Endothelial cell of umbilical vein (primary cell): ENCODE measurements at places on chromosomes 13 and 19.

DNA sequence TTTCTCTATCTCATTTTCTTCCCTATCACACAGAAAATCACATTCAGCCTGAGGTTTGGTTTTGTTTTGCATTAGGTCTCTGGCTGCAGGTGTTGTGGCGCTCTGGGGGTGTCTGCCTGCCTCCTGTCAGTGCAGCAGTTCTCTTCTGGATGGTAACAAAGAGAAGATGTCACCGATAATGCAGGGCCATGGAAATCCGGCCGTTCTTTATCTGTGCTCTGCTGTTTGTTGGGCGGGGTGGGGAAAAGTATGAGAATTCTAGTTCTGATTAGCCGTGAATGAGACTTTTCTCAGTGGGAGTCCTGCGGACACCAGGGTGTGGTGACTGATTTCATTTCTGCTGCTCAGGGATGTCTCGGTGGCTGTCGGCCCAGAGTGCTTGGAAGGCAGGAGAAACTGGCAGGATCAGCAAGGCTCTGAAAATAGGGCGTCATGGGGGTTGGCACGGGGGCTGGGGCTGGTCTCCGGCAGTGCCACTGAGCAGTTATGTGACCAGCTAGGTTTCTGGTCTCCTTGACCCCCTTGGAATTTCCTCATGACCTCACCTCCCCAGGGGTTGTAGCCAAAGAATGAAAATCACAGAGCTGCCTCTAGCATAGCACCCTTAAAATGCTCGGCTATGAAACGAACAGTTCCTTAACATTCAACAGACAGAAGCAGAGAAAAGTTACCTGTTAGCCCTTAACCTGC, 5.0 kb downstream of the RNF113B start:
- H3K27me3 ChIP-seq: no peaks in the 10 kb centered on the region
- DNase-seq: peak; percentile 48
- peak overlapping the region; percentile 13 for H3K4me3 ChIP-seq
- H3K4me1 ChIP-seq: peaks cover 32% of the 10 kb centered on the region

DNA sequence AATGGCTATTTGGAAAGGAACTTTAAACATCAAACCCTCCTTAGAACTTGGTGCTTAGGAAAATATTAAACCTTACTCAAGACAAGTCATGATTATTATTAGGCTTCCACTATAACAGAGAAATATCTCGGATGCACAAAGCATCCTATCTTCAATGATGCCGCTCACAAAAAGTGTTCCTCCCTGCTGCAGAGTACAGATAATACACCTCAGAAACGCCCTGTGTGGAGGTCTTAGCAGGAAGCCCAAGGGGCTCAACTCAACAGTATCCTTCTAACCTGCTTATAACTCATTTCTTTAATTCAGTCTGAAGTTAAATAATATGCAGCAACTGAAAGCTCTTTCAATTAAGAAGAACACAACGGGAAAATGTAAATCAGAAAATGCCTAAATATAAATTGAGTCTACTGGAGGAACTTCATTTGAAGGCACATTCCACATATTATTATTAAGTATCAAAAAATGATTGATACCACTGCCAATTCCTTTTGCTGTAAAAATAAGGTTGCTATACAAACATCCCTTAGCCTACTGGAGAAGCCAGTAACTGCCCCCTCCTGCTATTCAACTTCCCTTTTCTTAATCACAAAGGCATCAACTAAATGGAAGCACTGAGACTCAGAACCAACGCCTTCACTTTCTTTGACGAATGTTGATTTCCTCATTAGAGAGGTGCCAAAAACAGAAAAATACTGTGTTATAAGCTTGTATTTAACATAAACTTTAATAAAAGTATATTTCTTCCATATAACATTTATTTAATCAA, 12.0 kb downstream of the ELF1 start:
- H3K36me3 ChIP-seq: no peaks in the 10 kb centered on the region
- H3K27ac ChIP-seq: no peak overlapping the region
- peaks cover 16% of the 10 kb centered on the region for H3K4me1 ChIP-seq
- DNase-seq: no peak
- H3K27me3 ChIP-seq: no peaks in the 10 kb centered on the region

GRCh38 chr19:32404933-32405430, 588 bp upstream of the DPY19L3 start:
- no peak for DNase-seq
- peaks cover 8% of the 10 kb centered on the region for H3K4me1 ChIP-seq
- peak overlapping the region; percentile 95 for H3K27ac ChIP-seq
- H3K27me3 ChIP-seq: no peaks in the 10 kb centered on the region
- peak overlapping the region; percentile 43 for H3K4me3 ChIP-seq

- H3K36me3 ChIP-seq: peaks cover 48% of the 10 kb centered on the region
- no peak overlapping the region for H3K27ac ChIP-seq
- DNase-seq: no peak
- H3K27me3 ChIP-seq: no peaks in the 10 kb centered on the region
- H3K4me3 ChIP-seq: no peak overlapping the region
Observed at GRCh38 chr19:5137571-5138124, 168.7 kb downstream of the KDM4B start.

DNA sequence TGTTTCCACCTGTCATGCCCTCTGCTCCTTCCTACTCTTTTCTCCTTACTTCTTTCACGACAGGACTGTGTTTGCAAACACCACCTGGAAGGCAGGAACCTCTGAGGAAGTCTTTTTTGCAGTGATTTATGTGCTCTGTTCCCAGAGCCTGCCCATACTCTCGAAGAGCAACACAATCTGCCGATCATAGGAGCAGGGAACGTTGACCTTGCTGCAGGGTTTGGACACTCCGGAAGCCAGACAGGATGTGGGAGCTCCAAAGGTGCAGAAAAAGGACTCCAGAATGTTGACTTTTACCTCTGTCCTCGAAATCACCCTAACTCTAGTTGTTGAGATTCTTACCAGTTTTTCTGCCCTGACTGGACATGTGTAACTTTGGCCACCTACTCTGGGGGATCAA, 8.6 kb upstream of the ZNF181 start:
- H3K4me3 ChIP-seq: no peak overlapping the region
- H3K4me1 ChIP-seq: no peaks in the 10 kb centered on the region
- DNase-seq: no peak
- H3K36me3 ChIP-seq: no peaks in the 10 kb centered on the region
- no peak overlapping the region for H3K27ac ChIP-seq

- DNase-seq: no peak
- H3K27ac ChIP-seq: no peak overlapping the region
- H3K27me3 ChIP-seq: no peaks in the 10 kb centered on the region
- H3K4me3 ChIP-seq: no peak overlapping the region
Observed at GRCh38 chr19:31938675-31939074, 406.7 kb upstream of the ZNF507 start.

DNA sequence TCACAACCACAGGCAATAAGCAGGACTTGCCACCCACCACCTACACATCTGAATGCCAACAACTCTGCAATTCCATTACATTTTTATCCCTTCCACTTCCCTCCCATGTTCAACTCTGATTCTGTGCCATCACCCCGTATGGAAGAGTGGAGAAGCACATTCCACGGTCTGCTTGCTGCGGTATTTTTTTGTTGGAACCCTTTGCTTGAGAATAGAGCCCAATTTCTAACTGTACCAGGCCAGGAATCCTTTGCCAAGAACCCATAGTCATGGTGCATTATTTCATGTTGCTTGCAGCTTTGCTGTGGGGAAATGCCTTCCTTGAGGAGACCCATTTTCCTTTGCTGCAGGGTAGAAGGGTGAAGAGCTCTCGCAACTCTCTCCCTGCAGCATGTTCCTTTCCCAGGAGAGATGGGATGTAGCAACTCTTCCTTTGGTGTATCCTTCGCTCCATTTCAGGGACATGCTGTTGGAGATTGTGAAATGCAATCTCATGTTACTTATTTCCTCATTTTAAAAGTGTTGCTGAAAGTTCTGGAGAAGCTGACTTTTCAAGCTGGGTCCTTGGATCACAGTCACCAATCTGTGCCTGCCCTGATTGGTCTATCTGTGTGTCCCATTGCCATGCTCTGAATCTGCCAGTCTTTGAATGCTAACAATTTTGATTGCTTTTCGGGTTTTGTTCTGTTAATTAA, 69.8 kb upstream of the STARD13 start:
- peaks cover 9% of the 10 kb centered on the region for H3K4me1 ChIP-seq
- no peaks in the 10 kb centered on the region for H3K36me3 ChIP-seq
- H3K4me3 ChIP-seq: no peak overlapping the region
- H3K27me3 ChIP-seq: no peaks in the 10 kb centered on the region

- peaks cover 47% of the 10 kb centered on the region for H3K4me1 ChIP-seq
- H3K36me3 ChIP-seq: peaks cover 34% of the 10 kb centered on the region
- no peak overlapping the region for H3K27ac ChIP-seq
- no peak overlapping the region for H3K4me3 ChIP-seq
Observed at GRCh38 chr19:47155148-47155547, 24.5 kb downstream of the SAE1 start.

- no peaks in the 10 kb centered on the region for H3K4me1 ChIP-seq
- no peak overlapping the region for H3K27ac ChIP-seq
- no peaks in the 10 kb centered on the region for H3K36me3 ChIP-seq
- peaks cover 3% of the 10 kb centered on the region for H3K27me3 ChIP-seq
Observed at GRCh38 chr13:32829269-32829668, 187.0 kb upstream of the KL start.

- peaks cover 24% of the 10 kb centered on the region for H3K36me3 ChIP-seq
- no peaks in the 10 kb centered on the region for H3K4me1 ChIP-seq
- H3K27me3 ChIP-seq: no peaks in the 10 kb centered on the region
- no peak overlapping the region for H3K27ac ChIP-seq
- H3K4me3 ChIP-seq: no peak overlapping the region
Observed at GRCh38 chr19:11024259-11024658, 63.4 kb downstream of the SMARCA4 start.

DNA sequence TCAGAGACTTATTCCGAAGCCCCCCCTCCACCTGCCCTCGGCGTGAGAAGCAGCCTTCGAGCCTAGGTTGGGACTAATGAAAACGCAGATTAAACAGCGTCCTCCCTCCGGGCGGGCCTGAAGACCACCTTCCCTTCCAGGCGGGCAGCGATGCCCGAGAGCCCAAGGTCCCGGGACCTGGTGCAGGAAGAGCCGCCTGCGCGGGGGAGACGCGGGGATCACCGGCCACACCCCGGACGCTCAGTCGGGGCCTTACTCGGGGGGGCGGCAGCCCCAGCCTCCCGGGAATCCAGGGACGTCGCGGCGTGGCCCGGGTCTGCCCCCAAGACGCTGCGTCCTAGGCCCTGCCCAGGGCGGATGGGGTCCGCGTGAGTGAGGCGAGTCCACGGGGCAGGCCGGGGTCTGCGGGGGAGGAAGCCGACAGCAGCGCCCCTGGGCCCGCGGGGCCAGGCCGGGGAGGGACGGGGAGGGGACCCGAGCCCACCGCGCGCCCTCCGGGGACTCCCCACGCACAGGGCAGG, 33.3 kb upstream of the SPACA7 start:
- H3K27ac ChIP-seq: no peak overlapping the region
- H3K4me3 ChIP-seq: no peak overlapping the region
- H3K36me3 ChIP-seq: no peaks in the 10 kb centered on the region
- no peaks in the 10 kb centered on the region for H3K27me3 ChIP-seq
- no peak for DNase-seq

DNA sequence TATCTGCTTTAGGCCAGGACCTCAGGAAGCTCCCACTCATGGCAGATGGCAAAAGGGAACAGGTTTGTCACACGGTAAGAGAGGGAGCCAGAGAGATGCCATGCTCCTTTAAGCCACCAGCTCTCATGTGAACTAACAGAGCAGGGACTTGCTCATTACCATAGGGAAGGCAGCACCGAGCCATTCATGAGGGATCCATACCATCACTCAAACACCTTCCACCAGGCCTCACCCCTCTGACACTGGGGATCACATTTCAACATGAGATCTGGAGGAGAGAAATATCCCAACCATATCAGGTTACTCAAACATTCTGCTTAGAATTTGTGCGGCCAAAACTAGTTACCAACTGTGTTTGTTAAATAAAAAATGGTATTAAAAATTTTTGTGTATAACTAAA, 427.0 kb downstream of the UQCRFS1 start:
- no peak overlapping the region for H3K27ac ChIP-seq
- no peaks in the 10 kb centered on the region for H3K27me3 ChIP-seq
- no peak for DNase-seq
- H3K4me1 ChIP-seq: no peaks in the 10 kb centered on the region

DNA sequence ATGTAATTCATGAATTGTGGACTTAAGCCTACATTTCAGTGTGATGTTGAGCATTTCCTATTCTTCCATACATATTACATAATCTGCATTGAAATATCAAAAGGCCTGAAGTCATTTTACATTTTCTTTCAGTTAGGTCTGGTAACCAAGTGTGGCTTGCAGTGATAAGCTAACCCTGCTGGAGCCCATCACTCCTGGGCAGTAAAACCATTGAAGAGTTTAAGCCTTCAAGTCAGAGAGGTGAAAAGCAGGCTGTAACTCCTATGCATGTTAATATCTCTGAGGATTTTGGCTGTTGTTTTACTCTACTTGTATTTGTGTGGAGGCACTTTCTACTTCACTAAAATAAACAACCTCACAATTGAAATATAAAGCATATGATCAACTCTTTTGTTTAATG, 248.8 kb downstream of the SLITRK5 start:
- H3K4me3 ChIP-seq: no peak overlapping the region
- H3K27ac ChIP-seq: no peak overlapping the region

GRCh38 chr13:80551650-80552497, 210.9 kb upstream of the SPRY2 start:
- H3K4me1 ChIP-seq: peaks cover 46% of the 10 kb centered on the region
- no peaks in the 10 kb centered on the region for H3K36me3 ChIP-seq
- H3K4me3 ChIP-seq: no peak overlapping the region
- H3K27me3 ChIP-seq: no peaks in the 10 kb centered on the region
- peak; percentile 88 for DNase-seq

DNA sequence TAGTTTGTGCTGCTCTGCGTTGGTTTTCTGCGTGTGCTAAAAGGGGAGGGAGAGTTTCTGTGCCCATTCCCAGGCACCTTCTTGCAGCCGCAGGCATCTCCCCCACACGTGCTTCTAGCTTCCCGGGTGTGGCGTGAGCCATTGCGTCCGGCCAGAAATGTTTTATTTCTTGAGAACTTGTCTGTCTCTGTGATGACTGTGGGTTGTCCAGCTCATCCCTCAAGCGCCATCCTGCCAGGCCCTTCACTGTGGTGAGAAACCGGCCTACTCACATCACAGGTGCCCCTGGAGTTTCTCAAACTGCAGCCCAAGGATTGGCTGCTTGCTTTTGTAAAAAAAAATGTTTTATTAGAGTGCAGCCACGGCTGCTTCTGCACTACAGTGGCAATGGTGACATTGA, 24.2 kb downstream of the EPN1 start:
- H3K4me1 ChIP-seq: no peaks in the 10 kb centered on the region
- H3K27ac ChIP-seq: no peak overlapping the region
- no peak for DNase-seq
- no peak overlapping the region for H3K4me3 ChIP-seq

- H3K27me3 ChIP-seq: no peaks in the 10 kb centered on the region
- H3K27ac ChIP-seq: no peak overlapping the region
- H3K4me1 ChIP-seq: peaks cover 10% of the 10 kb centered on the region
Observed at GRCh38 chr19:58229255-58229639, 533 bp downstream of the ZNF544 start.

DNA sequence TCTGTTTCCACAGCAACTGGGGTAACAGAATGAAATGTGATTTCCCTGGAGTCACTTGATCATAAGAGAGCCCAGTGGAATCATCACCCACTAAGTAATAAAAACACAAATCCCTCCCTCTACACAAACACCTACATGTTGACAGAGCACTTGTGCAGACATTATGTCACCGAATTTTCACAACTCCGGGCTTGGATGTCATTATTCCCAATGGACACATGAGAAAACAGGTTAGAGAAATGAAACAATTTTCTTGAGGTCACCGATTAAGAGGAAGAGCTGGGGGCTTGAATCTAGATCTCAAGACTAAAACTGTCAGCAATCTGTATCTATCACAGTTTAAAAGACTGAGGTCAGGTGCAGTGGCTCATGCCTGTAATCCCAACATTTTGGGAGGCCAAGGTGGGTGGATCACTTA, 3.1 kb downstream of the XRCC1 start:
- H3K36me3 ChIP-seq: no peaks in the 10 kb centered on the region
- H3K4me1 ChIP-seq: peaks cover 7% of the 10 kb centered on the region
